ENCODE measurements at places on chromosomes 5 and 9. TPM values are rescaled to one million over a fixed set of nuclear protein-coding genes. Genes with fewer than 3 reads are reported as not detected.

Gene SCGB3A1
- total RNA-seq: not detected

Gene CDC25C
- total RNA-seq: 38.7 TPM

Gene CDK5RAP2
- 43.3 TPM for total RNA-seq

Gene TTC23L
- 0.55 TPM for total RNA-seq

Gene IFNA13
- not detected for total RNA-seq

DNA sequence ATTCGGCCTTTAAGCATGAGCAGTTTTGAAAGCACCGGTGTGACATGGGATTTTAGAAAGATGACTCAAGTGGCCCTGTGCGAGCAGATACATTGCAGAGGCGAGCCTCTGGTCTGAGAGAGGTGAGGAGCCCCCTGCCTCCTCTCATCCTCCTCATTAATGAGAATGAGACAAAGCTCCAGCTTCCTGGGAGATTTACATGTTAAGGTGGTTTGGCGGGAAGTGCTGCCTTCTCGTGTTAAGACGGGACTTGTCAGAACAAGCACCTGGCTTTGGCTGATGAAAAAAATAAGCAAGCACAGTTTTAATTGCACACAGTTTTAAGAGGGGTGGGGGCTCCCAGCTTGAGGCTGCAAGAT lies 68.1 kb downstream of the ACTL7B start:
- no peak for DNase-seq

GRCh38 chr5:5291357-5291756 lies 131.1 kb upstream of the ICE1 start:
- no peak for DNase-seq

DNA sequence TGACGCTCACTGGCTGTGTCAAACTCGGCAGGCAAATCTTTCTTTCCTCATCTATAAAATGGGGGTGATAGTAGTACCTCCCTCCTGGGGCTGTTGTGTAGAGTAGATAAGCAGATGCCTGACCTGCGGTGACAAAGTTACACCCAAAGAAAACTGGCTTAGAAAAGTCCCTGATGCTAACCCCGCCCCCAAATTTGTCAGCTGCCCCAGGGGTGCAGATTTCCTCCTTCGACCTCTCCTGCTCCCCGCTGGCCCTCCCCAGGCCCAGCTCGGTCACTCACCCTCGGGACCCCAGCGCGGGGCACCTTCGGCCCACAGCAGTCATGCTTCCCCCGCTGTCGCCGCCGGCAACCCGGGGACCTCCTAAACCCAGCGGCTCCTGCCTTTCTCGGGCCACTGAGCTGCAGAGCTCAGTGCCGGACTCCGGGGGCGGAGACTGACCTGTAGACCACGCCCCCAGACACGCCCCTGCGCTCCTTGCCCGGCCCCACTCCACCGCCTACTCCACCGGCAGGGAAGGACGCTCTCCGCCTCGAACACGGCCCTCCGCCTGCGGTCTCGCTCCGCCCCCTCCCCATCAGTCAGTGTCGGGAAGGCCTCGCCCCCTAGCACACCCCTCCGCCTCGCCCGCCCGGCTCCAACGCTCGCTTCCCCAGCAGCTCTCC lies 7.4 kb downstream of the SH2D3C start:
- peak; percentile 99 for DNase-seq

DNA sequence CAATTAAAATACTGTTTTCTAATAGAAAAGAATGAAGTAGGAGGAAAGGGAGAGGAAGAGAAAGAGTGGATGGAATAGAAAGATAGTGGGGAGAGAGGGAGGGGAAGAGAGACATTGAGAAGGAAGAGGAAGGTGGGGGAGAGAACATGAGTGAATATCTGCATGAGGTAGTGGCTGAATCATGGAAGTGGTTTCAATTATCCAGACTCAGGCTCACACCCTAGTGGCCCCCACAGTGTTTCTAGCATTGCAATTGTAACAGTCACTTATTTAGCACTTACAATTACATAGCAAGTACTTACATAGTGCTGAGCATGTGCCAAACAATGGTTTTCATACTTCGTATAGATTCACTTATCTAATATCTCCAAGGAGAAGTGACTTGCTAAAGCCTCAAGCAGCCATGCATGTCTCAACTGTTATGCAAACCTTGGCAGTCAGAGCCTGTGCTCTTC lies 72.7 kb downstream of the CAST start:
- DNase-seq: no peak
